ENCODE measurements at places on chromosomes 11 and 22.

DNA sequence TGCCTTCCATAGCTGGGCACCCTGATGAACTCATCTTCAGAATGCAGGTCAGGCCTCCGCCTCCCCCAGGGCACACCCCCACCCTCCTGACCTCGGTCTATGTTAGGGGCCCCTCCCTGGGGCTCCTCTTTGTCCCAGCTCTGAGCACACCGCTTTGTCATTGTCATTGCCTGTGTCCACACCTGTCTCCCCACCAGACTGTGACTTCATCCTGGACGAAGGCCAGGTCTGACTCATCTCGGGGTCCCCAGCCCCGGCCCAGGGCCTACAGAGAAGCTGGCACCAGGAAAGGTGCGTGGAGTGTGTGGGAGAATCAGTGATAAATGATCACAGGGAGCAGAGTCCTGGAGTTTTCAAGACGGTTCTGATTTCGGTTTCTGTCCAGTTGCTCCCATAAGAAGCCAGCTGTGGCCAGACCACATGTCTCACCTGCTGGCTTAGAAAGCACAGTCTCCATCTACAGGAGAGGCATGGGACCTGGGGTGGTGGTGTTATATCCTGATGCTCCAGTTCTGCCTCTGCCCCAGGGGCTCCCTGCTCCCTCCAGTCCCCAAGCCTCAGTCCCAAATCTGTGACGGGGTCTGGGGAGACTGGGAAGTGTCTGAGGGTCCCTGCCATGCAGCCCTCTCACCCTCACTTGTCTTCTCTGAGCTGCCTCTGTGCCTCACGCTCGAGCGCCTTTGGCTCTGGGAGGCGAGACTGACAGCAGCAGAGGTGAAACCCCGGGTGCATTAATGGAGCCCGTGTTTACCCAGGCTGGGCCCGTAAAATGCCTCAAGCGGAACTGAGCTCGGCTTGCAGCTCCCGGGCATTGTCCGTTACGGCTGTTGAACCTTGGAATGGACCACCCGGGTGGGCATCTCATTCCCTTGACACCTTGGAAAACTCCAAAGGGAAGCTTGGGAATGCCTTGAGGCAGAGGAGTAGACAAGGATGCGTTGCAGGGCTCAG is 85.5 kb upstream of the WNT11 start:
- DNase-seq: no peak

GRCh38 chr11:131300439-131300717 is 70.0 kb upstream of the NTM start:
- no peak for DNase-seq

- DNase-seq: no peak
Measured at GRCh38 chr11:111999111-111999510, 26.1 kb upstream of the DLAT start.

GRCh38 chr11:70435765-70436500 is 37.6 kb downstream of the CTTN start:
- DNase-seq: no peak

Measured in esophagus muscularis mucosa (tissue), 4 donors.